ENCODE measurements at places on chromosomes 16 and 17. TPM values are rescaled to one million over a fixed set of nuclear protein-coding genes. Genes with fewer than 3 reads are reported as not detected.
A peak's percentile ranks its signal among the peaks of the same experiment; 100 is the strongest.

KRTAP1-1 gene
- polyA plus RNA-seq: not detected

ABCA9 gene
- 0.15 TPM for polyA plus RNA-seq

DNA sequence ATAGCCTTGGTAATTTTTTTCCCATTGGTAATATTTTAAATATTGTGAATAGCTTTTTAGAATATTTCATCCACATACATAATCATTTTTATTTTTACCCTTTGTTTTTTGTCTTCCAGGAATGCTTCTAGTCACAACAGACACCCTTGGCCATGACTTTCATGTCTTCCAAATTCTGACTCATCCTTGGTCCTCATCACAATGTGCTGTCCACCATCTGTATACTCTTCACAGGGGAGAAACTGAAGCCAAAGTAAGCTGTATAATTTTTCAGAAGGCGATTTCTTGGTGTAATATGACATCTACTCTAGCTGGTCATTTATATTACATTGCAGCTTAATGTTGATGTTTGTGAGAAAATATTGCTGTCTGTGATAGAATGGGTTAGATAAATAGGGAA is 269.4 kb downstream of the BCAS3 start:
- peak; percentile 9 for DNase-seq

KCNAB3 gene
- polyA plus RNA-seq: 4.4 TPM

SLC16A11 gene
- 0.18 TPM for polyA plus RNA-seq

DNA sequence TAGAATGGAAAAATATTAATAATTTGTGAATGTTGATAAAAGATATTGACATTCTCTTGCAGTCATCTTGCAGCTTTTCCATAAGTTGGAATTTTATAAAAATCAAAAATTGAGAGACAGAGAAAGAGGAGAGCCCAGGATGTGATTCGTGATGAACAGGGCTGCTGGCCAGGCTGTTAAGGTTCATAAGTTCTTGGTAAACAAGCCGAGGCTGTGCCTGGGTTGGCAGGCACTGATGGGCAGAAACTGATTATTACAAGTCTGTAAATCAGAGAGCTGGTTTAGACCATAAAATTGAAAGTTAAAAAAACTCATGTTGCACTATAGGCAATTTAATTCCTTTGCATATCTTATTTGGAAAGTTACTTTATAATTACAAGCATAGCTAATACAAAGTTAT is 533.7 kb downstream of the HAPSTR1 start:
- DNase-seq: no peak

GRCh38 chr17:16171613-16172012 is 43.7 kb downstream of the NCOR1 start:
- no peak for DNase-seq

GRCh38 chr17:57294101-57294500 is 37.8 kb downstream of the MSI2 start:
- DNase-seq: no peak

- peak; percentile 89 for DNase-seq
Measured at GRCh38 chr17:76681222-76682137, 29.3 kb downstream of the MXRA7 start.

DNA sequence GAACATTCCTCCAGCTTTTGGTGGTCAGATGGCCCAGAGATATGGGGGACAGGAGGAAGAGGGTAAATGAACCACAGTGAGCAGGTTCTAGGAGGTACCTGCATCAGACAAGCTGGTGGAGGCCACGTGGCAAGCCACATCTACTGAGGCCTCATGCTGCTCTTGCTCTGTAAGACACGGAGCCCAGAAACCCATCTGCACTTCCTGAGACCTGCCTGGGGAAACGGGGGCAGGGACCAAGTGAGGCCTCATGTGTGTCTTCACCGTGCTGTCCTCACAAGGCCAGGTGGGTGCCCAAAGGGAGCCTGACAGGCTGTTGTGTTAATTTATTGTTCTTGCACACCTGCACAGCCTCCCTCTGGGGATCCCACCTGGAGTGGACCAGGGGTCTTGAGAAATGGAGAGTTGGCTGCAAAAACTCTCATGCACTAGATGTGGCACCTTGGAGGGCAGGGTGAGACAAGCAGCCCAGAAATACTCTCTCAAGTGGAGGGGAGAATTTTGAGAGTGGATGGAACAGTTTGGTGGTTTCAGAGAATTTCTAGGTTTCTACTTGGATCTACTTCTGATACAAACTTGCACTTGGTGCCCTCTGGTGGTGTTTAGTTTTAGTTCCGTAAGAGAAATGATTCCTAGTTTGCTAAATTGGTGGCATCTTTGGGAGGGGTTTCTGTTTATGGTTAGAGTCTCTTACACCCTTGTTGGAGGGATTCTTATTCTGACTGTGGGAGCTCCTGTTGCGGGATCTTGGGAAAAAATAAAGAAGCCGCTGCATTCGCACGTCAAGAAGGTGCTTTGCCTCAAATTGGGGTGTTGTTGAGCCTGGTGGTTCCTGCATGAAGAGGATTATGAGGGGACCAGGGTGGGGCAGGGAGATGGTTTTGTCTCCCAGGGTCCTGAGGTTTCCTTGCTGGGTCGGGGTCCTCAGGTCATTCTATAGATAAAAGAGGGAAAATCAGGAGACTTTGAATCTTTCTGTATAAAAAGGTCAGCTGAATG is 47.5 kb downstream of the SLC6A2 start:
- DNase-seq: peak; percentile 31

DNA sequence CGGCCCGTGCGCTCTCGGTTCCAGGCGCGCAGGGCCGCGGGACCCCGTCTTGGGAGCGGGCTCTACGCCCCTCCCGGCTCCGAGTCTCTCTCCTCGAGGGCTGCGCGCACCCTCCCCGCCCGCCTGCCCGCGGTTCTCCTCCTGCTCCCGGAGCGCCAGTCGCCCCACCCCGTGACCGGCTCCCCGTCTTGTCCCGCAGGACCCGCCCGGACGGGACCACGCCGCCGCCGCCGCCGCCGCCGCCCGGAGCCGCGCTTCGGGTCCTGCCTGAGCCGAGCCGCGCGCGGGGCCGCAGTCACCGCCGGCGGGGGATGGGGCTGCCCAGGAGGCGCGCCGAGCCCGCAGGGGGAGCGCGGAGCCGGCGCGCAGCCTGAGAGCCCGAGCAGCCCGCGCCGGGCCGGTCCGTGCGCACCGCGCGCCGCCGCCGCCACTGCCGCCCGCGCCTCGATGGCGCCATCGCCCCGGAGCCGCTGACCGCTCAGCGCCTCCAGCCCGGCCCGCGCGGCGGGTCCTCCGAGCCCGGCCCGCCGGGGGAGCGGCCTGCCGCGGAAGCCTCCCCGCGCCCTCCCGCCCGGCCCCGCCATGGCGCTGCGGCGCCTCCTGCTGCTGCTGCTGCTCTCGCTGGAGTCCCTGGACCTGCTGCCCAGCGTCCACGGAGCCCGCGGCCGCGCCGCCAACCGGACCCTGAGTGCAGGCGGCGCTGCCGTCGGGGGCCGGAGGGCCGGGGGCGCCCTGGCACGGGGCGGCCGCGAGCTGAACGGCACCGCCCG is at the start of gene SHISA6:
SHISA6 (plus strand) TSS at position 373 of the 770 bp plus-strand sequence.
- peak; percentile 50 for DNase-seq

BANP gene
- 15.0 TPM for polyA plus RNA-seq

Data from SK-N-SH (cell line).